IMR-90 (cell line): ENCODE measurements at places on chromosomes 7 and 10.
A peak's percentile ranks its signal among the peaks of the same experiment; 100 is the strongest.

DNA sequence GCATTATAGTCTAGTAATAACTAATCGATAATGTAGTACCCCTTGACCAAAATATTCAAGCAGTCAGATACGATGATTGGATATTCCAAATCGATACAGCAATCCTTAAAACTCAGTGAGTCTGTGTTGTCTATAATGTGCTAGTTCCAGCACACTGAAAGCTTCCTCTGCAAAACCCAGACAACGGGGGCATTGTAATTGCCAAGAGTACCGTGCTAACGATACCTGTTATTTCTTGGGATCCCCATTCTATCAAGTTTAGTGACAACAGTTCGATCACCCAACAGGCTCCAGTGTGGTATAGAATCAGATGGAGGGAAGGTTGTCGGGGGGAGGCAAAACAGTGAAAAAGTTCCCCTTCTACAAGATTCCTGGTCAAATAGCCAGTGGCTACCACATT lies 865 bp downstream of the ZNF438 start:
- DNase-seq, result no peak

DNA sequence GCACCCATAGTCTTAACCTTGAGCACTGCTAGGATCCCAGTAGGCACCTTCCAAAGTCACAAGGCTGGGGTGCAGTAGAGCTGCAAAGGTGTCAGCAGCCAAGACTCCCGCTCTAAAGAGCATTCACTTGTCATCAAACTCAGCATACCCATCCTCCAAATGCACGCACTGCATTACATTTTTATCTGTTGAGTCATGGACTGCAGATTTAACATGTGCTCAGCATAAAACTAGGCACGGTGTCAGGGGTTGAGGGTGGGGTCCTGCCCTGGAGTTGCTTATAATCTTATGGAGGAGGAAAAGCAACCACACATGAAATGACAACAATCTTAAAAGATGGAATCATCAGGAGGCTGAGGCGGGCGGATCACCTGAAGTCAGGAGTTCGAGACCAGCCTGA lies 102.6 kb downstream of the PARP12 start:
- peak; percentile 54 for DNase-seq

DNA sequence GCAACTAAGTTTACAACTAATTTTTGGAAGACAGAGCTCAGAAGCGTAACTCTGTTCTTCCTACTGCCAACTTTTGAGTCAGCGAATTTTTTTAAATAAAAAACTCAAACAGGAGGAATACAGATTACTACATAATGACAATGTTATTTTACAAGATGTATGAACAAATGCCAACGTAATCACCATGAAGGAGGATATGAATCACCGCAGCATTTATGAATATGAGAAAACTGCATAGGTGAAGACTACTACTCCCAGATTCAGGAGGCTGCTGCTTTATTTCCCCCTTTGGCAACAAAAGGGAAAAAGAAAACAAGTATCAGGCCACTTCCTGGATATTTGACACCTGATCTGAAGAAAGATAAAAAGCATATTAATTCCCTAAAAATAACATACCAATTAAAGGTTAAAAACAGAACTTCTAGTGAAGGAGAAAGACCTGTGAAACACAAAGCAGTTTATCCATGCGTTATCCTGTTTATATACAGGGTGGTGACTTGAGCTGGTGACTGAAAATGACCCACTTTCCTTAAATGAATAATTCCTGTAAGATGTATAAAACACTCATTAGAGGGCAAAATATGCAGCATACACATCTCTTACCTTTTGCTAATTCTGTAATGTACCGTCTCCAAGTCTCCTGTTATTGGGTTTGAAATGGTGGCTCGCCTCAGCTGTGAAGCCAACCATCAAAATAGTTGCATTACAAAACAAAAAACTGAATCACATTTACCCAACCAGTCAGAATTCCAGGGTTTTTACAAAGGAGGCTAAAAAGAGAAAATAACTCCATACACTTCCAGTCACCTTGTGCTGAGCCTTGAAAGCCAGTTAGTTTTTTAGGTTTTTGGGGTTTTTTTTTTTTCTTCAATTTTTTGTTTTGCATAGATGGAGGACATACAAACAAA lies 52.0 kb downstream of the P4HA1 start:
- DNase-seq, result peak; percentile 94

DNA sequence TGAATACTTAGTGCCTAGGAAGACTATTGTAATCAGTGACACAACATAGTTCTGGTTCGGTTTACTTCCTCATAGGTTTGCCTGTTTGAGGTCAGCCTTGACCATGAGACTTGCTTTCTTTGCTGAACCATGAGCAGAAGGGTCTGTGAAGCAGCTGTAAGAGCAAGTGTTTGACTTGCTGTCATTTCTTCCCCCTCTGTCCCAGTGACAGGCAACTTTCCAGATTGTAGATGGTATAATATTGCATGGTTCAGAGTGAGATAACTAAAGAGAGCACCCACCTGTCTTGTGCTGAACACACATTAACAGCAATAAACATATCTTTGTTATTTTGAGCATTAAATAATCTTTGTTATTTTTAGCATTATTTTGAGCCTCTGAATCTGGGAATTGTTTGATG lies 9.3 kb upstream of the RTKN2 start:
- no peak for DNase-seq

DNA sequence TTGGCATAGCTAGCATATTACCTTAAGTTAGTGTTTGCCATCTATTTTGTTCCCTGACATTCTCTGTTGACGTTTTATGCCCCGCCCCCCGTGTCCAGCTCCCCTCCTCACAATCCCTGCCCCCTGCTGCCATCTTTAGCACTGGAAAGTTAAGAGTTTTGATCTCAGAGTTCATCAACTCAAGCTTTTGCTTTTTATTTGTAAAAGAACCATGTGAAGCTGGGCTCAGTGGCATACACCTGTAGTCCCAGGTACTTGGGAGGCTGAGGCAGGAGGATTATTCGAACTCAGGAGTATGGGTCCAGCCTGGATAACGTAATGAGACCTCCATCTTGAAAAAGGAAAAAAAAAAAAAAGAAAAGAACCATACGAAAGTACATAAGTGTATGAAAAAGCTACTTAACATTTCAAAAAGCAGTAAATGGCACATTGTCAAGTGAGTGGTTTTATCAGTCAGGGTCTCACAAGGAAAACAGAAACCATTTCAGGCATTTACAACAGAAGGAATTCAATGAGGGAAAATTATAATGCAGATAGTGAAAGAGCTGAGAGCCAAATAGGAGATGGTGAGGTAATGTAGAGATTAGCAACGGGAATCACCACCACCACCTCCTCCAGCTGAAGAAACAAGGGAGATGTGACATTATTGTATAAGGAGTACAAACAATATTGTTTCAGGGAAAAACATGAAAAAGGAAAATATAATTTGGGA lies 64.9 kb downstream of the MCU start:
- peak; percentile 50 for DNase-seq

DNA sequence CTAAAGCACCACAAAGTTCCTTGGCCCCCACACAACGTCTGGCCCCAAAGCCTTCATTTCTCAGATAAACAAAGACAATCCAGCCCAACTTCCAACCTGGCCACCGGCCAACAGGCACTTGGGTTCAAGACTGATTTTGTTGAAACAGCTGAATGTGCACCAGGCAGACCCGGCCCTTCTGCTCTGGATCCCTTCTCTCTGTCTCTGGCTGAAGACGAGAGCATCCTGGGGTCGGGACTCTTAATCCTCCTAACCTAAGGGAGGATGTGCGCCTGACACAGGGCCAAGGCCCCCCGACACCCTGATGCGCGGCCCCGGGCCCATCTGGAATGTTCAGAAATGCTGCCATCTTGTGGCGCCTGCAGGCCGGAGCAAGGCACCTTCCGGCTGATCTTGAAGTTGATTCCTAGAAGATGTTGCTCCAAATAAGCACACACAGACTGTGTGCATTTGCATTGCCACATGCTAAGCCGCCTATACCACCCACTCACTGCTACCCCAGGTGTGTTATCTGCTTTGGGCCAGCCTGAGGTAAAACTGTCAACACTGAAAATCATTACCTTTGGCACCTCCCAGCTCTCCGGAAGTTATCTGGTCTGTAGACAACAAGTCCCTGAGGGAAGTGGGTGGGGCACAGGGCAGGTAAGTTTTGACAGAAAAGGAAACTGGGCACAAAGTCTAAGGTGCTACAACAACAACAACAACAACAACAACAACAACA lies 98.4 kb upstream of the HABP2 start:
- DNase-seq, result peak; percentile 12

DNA sequence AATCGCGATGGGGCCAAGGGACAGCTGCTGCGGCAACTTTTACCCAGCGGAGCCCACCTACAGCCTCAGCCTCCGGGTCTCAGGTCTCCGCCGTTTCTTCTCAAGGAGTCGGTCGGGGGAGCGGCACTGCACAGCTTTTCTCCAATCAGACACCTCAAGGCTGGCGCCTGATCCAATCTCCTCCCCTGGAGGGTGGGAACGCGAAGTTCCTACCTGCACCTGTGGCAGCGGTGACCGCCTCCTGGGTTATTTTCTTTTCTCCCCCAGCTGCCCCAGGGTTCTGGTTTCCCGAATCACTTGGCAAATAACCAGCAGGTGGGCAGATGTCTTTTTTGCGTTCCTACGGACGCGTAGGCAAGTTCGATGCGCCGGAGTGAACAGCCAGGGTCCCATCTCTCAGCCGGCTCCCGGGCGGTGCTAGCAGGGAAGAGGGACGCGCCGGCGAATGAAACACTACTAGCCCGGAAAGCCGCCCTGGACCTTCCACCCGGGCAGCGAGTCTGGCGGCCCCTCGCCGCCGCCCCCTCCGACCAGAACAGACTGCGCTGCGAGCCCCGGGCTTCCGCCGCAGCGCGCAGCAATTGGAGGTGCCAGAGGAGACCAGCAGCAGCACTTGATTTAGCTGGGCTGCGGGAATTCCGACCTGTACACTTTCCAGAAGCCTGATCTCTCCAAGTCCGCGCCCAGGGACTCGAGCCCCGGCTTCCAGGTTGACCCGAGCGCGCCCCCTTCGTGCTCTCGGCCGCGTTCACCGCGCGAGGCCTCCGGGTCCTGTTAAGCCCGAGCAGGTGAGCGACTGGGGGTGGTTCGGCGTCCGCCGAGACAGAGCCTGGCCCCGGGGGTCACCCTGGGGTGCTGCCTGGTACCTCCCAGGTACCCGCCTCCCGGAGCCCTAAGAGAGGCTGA lies at the start of gene PRR15:
PRR15 (plus strand) TSS at position 246 of the 906 bp plus-strand sequence. CDS start 2,495 bp downstream, outside the sequence.
- DNase-seq, result no peak

GRCh38 chr7:121167971-121168370 lies 160.8 kb upstream of the WNT16 start:
- peak; percentile 48 for DNase-seq

DNA sequence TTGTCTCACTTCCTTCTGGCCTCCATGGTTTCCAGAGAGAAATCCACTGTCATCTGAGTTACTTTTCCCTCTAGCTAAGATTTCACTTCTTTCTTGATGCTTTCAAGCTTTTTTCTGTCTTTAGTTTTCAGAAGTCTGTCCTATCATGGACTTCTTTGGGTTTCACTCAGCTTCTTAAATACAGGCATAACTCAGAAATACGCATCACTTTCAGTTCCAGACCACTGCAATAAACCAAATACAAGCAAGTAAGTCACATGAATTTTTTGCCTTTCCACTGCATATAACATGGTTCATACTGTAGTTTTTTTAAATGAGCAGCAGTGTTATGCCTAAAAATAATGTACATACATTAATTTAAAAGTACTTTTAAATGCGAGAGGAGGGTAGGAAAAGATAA lies 48.7 kb downstream of the STK17A start:
- no peak for DNase-seq

DNA sequence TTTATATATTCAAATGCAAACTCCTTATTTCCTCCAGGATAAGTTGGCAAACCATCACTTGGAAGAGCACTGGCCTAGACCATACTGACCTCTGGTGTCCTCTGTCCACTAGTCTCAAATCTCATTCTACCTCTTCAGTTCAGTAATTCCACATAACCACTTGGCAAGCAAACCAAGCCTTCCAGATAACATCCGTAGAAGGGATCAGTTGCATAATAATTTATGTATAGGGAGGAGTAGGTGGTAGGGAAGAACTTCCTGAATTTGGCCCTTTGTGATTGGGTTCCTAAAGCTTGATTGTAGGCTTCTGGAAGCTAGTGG lies 55.0 kb downstream of the WAC start:
- DNase-seq, result peak; percentile 75

DNA sequence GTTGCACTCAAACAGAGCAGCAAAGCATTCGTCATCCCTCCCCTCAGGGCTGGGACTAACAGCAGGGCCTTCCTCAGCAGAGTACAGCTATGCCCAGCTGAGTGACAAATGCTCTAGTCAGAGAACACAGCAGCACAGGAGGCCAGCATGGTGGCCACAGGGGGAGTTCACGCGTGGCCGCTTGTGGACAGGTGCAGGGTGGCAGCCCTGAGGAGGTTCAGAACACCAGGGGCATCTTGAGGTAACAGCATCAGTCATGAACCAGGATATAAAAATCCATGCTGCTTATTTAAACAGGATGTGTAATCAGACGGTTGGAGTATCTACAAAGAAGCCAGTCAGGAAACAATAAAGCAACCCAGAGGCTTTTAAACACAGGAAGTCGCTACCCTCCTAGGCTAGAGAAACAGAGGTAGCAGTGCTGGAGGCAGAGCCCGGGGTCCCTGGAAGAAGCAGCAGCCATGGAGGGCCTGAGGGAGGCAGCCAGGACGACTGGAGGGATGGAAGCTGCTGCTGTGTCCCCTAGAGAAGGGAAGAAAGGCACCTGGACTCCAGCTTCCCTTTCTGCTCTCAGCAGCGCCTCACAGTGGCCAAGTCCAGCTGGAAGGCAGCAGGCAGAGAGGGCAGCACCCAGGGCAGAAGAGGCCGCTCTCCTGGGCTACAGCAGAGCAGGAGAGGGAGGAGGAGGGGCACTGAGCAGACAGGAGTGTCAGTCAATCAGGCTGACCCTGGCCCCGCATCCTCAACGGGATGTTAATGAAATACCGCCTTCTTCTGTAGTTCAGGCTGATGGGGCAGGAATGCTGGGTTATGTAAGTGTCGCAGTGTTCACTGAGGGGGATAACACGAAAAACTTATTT lies 70.8 kb upstream of the UCN3 start:
- peak; percentile 33 for DNase-seq
